Epithelial cell of prostate (primary cell): ENCODE measurements at places on chromosomes 4 and X.

DNA sequence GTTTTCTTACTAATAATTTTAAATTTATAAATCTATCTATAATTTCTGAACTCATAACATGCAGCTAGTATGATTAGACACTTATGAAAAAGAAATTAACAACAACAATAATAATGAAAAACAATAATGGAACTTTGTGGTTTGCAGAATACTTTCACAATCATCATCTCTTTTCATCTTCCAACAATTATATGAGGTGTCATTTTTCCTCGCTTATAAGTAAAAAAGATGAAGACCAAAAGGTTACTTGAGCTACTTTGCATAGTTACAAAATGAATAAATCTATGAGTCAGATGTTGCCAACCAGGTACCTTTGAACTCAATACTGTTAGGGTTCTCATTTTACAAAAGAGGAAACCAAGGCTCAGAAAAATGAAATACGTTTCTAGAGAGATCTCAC is 98.5 kb upstream of the ELOVL6 start:
- DNase-seq, result no peak

GRCh38 chr4:182133033-182133432 is 110.2 kb upstream of the TENM3 start:
- no peak for DNase-seq

- peak; percentile 44 for DNase-seq
Observed at GRCh38 chr4:99790796-99791617, 25.6 kb upstream of the DAPP1 start.

DNA sequence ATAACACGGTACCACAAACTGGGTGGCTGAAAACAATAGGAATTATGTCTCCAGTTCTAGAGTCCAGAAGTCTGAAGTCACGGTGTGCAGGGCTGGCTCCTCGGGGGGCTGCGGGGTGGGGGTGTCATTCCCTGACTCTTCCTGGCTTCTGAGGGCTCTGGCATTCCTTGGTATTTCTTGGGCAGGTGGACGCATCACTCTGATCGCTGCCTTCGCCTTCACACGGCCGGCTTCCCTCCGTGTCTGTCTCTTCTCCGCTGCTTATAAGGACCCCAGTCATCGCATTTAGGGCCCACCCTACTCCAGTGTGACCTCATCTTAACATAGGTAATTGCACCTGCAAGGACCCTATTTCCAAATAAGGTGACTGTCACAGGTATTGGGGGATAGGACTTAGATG is 134.6 kb downstream of the CPZ start:
- DNase-seq, result no peak

DNA sequence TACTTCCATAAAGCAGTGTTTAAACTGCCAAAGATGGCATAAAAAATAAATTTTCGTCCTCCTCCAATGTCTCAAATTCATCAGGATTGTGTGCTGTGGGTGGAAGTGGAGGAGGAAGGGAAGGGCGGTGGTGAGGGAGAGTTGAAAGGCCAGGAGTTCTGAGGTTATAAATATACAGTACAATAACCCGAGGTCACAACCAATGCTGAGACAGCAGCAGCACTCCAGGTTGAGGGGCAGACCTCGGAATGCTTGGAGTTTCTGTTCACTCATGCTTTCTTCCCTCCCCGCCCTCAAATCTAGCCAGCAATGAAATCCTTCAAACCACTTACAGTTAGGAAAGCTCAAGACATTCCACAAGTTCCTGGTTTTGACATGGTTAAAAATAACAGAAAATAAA is 134.0 kb upstream of the SMAD1 start:
- DNase-seq, result no peak

DNA sequence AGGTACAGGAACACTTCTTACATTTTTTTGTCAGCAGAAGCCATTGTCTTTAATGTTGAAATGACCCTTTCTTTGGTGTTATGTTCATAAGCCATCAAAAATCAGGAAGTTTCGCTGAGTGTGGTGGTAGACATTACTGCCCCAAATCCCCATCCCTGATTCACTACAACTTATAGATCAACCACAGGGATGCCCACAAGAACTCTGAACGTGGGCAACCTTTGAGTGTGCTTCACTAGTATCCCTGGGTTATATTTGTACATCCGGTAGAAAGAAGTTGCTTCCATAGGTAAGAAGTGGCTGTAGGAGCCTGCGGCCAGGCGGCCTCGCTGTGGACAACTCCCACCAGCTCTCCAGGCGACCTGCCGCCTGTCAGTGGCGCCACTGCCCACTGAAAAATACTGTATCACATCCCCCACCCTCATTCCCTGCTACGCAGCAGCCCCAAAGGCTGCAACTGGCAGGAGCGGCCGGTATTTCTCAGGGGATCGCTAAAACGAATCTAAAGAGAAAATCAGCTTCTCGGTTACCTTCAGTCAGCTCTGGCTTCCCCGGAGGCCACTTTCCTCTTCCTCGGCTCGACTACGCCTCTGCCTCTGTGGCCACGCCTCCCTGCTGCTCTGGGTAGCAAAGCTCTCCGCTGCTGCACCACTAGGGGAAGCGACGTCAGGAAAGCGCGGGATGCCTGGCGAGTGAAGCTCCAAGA is 13.9 kb upstream of the ETDC start:
- DNase-seq, result no peak

DNA sequence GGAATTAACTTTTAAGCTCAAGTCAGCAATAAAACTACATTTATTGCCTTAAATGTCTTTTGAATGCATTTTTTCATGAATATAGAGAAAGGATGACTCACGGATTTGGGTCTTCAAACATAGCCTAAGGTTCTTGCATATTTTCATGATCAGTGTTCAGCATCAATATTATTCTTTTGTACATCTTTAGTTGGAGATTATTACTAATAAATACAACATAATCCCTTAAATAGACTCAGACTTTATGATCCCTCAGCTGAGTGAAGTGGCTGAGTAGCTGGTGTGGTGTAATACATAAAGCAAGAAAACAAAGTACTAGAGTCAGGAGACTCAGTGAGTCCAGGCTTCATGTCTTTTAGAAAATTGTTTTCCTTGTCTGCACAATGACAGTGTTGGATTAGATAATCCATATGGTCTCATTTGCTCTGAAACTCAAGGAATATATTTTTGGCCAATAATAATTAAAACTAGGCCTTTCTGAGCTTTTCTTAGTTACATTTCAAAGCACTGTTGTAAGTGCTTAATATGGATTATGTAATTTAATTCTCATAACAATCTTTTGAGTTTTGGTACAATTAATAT is 78.3 kb upstream of the UNC5C start:
- DNase-seq, result no peak

- DNase-seq, result no peak
Observed at GRCh38 chr4:113905301-113905700, 74.1 kb downstream of the ARSJ start.

- no peak for DNase-seq
Observed at GRCh38 chr4:88138561-88138960, 19.9 kb downstream of the ABCG2 start.

GRCh38 chr4:172356016-172356415 is 542.8 kb downstream of the GALNTL6 start:
- DNase-seq, result no peak

GRCh38 chr4:24076811-24077210 is 187.0 kb upstream of the PPARGC1A start:
- DNase-seq, result no peak

DNA sequence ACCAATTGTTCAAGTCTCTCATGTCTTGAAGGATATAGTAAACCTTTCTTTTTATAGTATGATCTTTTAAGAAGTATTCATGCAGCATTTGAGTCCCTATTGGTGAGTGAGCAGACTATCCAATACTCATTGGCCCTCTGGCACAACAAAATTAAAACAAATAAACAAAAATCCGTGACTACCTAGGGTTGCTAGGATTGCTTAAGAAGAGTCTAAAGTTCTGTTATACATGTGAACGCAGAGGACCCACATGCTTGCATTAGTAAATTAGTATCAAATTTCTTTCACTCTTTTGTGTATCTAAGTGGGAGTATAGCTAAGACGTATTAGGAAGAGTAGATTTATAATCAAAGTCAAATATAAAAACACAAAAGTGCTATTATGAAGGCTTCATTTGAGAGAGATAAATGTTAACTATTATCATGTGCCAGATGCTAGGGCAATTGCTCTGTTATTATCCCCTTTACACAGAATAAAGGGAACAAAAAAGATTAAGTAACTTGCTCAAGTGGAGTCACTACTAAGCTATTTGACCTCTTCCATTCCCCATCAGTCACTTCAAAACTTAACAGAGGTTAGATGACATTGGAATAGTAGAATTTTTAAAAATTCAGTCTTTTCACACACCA is 29.2 kb upstream of the LARP1B start:
- DNase-seq, result no peak

- DNase-seq, result no peak
Observed at GRCh38 chr4:86544310-86544966, 49.7 kb upstream of the PTPN13 start.

DNA sequence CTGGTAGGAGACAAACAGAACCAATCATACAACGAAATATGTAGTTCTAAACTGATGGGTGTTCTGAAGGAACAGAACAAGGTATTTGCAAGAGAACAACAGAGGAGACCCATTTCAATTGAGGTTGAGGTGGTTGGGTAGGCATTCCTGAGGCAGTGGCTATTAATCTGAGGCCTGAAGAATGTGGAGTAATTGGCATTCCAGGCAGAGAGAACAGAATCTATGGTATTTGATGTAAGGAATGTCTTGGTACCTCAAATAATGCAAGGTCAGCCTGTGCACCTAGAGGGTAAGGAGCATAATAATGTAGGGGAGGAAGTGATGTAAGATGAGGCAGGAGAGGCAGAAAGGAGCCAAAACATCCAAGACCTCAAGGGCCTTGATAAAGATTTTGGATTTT is 109.5 kb upstream of the TEX13C start:
- no peak for DNase-seq

DNA sequence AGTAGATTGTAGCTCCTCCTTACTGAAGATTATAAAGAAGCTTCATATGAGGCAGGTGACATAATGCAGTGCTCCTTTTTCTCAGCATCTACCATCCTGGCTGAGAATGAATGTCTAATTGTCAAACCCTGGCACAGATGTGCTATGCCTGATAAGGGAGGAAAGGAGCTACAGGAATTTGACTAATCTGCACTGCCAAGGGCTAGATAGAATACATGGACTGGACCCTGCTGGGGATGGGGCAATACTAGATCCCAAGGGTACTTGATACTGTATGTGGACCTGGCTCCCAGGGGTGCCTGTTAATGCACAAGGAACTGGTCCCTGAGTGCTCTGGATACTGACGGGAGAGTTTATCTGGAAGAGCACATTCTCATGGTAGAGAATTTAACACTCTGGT is 362.2 kb upstream of the EMCN start:
- no peak for DNase-seq

- no peak for DNase-seq
Observed at GRCh38 chr4:102599886-102600285, 98.7 kb downstream of the NFKB1 start.

DNA sequence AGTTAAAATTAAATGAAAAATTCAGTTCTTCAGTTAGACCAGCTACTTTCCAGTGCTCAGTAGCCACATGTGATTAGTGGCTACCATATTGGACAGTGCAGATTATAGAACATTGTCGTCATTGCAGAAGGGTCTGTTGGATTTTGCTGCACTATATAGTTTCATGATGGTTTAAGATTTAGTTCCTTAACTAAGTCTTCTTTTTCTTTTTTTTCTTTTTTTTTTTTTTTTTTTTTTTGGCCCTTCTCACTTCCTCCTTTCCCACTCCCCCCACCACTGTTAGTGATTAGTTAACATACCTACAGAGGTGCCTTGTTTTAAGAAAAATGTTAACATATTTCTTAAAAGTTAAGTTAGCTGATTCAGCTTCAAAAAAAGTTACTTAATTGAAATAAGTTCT is 9.0 kb downstream of the RAB9A start:
- no peak for DNase-seq

DNA sequence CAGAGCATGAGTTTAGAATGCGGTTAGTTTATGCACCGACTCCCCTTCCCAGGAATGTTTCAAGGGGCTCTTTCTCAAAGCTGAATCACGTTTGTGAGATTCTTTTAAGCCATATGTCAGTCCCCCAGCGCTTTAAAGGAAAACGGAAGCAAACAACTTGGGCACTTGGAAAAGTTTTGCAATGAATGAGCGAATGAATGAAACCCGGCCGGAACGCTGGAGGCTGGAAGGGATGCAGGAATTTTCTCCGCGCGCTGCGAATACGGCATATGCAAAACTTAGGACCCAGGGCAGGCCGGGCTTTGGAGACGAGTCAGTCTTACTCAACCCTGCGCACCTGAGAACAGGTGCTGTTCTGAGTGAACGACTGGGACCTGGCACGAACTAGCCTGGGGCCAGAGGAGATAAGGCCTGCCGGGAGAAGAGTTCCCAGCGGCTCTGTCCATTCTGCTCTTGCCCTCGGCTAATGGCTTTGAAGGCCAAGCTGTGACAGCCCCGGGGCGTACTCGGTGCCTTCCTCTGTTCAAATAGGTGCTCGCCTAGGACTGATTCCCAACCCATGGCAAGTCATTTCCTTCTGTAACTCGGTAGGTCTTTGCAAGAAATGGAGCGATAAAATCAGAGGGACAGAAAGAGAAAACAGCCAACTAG is 743 bp upstream of the NRK start:
- no peak for DNase-seq

DNA sequence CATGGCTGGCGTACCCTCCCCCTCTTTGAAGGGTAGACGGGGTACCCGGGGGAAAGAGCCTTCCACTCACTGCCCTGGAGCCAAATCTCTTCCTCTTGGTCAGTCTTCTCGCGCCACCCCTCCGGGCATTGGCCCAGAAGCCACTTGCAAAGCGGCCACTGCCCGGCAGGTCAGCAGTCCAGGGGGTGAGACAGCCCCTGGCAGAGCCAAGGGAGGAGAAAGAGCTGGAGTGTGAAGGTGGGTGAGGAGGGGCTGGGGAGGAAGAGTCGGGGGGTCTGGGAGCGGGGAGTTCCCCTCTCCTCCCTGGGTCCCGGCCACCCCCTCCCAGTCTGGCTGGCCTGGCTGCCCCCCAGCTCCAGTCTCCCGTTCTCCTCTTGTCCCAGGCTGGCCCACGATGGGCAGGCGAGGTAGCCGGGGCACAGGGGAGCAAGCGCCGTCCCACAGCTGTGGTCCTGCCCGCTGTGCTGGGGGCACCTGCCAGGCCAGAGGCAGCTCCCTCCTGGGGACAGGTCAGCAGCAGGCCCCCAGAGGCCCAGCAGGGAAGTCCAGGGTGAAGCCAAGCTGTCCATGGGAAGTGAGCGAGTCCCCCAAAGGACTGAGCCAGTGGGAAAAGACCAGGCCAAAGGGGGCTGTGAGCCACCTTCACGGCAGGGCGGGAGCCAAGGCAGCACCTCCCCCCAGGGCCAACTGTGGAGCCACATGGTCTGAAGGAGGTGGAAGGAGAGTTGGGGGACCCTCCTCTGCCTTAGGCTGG is 21.6 kb upstream of the DUSP9 start:
- DNase-seq, result no peak

DNA sequence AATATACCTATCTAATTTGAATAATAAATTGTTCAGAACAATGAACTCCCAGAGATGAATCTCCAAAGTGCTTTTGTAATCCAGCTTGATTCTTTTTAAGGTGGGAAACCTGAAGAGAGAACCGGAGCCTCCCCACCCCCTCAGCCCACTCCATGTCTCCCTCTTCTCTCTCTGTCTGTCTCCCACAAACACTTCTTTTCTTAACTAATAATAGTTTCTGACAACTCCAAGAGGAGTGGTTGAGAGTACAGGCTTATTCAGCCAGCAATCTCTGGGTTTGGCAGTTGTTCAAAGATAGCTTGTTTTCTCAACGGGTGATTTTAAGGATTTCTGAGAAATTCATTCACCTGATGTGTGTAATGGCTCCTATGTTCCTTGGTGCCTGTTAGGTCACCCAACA is 23.4 kb downstream of the PPP4R3C start:
- DNase-seq, result no peak

GRCh38 chr4:81811562-81812293 is 340.0 kb upstream of the RASGEF1B start:
- no peak for DNase-seq
